Activated CD8-positive, alpha-beta memory T cell treated with anti-CD3 and anti-CD28 coated beads for 48 hours (primary cell): ENCODE measurements at places on chromosomes 7 and 10.

DNA sequence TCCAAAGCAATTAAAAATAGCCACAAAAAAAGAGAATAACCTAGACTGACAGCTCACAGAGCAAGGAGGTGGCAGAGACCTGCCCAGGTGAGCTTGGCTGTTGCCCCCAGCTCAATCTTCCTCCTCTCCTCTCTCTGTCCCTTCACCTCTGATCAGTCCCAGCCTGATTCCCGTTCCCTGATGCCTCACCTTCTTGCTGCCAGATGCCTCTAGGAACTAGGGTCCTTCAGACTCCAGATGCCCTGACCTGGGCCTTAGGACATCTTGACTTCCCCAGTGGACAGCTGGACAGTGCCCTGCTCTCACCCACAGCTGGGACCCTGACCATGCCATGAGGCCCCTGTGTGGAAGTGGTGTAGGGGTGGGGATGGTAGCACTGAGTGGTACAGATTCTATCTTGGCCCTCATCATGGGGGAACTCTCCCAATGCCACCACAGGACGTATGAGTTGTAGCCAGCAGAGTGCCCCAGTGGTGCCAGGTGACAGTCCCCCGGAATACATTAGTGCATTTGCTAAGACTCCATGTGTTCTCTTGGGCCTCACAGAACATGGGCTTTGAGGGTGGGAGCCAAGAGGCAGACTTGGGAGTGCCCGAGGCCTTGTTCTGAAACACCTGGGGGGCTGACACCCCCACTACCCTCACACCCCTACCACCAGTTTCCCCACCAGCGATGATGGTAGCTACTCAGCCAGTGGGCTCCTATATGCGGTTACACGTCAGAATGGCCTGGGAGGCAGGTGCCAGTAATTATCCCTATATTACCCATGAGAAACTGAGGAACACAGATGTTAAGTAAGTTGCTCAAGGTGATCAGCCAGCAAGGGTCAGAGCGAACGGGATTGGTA, 2.0 kb downstream of the DEPP1 start:
- DNase-seq = no peak

- DNase-seq = no peak
Measured at GRCh38 chr10:7945469-7946187, 108.9 kb upstream of the GATA3 start.

GRCh38 chr7:69625238-69625637, 27.0 kb downstream of the AUTS2 start:
- no peak for DNase-seq

GRCh38 chr10:48608279-48608681, 3.4 kb upstream of the ARHGAP22 start:
- DNase-seq = no peak
